ENCODE measurements at places on chromosomes 4 and X.

DNA sequence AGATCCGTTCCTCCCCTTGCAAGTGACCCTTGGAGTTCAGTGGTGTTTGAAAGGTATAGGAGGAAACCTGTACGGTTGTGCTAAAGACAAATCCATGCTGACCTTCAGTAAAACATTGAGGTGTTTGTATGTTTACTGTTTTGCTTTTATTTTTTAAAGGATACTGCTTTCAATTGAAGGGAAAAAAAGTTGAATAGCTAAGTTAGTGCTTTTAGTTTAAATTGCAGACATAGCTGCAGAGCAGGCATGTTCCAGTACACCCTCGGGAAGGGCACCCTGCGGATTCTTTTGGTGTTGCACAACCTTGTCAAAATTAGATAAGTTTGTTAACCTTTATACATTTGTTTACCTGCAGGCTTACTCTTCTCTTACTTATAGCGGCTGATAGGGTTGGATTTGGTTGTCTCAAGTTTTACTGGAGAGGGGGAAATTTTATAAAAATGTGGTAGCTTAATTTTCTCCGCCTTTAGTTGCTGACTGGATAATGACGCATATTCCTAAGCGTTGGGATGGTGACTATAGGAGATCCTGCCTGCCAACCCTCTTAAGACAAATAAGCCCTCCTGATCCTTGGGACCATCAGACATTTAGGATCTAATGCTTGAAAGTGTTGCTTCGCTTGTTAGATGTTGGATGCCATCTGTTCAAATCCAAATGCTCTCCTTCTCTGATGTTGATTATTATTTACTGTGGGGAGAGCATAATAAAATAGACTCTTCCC is 2.0 kb downstream of the RAPGEF2 start:
- DNase-seq = no peak

- no peak for DNase-seq
Measured at GRCh38 chrX:75483933-75484332, 38.9 kb downstream of the ZDHHC15 start.

GRCh38 chrX:1212532-1212931 is at the start of gene CRLF2:
Gene CRLF2 (minus strand): TSS chrX:1212649. CDS start chrX:1212634, 15 bp downstream.
- DNase-seq = no peak

GRCh38 chrX:115297189-115297588 is 7.7 kb downstream of the LUZP4 start:
- DNase-seq = no peak

DNA sequence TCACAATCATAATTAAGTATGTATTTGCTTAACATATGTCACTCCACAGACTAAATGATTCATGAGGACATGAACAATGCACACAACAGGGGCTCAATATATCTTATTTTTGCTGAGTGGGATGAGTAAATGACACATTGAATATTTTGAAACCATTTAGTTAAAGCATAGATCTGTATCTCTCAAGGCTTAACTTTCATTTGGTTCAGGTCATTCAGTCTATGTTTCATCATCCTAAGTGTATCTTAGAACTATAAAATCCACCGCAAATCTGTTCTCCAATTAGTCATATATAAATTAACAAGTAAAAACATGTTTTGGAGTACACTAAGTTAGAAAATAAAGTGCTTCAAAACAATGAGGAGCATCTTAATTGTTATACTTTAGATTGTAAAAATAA is 45.8 kb downstream of the AREG start:
- DNase-seq = no peak

DNA sequence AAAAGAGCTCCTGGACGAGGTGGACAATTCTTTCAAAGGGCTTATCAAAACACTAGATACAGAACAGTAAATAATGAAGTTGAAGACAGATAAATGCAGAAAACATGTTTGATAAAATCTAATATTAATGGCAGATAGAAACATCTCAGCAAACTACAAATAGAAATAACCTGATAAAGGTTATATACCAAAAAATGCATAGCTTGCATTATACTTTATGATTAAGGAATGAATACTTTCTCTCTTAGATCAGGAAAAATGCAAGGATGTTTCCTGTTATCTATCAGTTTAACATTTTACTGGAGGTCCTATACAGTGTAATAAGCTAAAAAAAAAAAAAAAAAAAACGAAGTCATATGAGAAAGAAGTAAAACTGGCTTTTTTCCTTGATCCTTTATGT is 304.5 kb upstream of the CXorf51A start:
- no peak for DNase-seq

DNA sequence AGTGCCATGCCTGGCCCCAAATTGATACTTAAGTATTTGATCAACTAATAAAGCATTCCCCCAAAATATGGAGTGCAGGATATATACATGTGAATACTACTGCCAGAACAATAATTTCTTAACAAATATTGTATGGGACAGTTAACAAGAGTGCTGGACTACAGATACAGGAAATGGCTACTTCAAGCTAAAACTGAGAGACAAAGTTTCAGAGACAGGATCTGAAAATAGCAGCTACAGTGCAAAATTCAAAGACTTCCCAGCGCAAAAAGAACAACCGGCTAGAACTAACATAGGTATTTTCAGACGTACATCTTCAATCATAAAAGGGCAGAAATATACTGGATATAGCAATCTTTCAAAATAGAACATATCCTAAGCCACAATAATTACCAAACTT is 6.3 kb downstream of the ATRX start:
- no peak for DNase-seq

GRCh38 chrX:73214426-73215094 is at the start of gene NAP1L2:
Gene NAP1L2 (minus strand): TSS chrX:73214851. CDS start chrX:73214492, 359 bp downstream.
- DNase-seq = peak; percentile 27

DNA sequence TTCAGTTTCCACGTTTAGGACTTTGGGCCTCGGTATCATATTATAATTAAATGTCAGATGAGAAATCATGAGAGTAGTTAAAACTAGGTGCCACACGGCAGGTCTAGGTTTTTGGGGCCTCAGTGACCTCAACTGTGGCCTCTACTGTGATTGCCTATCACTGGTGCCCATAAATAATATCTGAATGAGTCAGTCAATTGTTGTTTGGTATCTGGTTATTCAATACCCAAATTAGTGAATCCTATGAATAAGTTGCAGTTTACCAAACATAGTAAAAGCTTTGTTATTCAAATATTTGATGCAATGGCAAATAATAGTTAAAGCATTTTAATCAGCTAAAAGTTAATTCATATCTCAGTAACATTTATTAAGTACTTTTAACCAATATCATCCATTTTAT is 188.8 kb downstream of the PPP3CA start:
- no peak for DNase-seq

DNA sequence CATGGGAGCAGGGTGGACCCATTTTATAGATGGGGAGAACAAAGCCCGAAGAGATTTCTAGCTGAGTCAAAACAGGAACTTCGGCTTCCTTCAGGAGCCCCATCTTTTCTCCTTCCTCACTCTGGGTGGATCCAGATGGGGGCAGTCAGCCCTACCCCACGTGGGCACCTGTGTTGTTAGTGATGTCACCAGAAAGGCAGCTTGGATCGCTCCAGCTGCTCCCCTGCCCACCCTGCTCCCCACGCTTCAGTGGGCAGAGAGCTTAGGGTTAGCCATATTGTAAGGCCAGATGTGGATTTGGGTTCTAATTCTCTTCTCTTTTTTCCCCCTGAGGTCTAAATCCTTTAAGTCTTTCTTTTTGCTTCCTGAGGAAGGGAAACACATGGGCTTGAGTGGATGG is 132.3 kb upstream of the PJA1 start:
- no peak for DNase-seq

DNA sequence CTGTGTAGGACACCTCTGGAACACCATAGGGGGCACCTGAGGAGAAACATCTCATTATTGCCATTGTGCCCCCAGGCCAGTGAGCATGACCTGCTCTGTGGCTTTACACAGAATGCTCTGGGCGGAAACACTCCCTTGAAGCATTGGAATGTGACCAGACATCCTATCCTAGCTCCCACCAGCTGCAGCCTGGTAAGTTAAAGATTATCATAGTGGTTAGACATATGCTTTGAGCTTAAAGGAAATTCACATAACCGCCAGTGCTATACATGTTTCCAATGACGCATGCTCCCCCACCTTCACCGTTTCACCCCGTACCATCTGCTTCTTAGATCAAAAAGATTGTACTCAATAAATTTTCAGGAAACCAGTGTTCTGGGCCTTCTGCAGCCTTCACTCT is 217.7 kb upstream of the CENPE start:
- DNase-seq = no peak

DNA sequence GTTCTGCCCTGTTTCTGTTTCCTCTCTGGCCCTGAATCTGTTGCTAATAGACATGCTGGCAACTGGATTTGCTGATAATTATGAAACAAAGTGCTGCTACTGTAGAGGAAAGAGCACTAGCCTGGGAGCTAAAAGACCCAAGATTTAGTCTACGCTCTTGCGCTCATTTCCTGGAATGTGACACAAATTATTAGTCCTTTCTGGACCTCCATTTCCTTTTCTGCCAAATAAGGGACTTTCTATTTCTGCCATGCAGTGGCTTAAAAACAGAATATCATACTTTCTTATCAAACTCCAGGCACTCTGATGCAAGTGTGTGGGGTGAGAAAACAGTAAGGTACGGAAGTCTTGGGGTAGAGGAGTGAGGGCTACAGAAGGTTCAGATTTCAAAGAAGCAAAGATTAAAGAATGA is 48.3 kb upstream of the GPR174 start:
- no peak for DNase-seq

DNA sequence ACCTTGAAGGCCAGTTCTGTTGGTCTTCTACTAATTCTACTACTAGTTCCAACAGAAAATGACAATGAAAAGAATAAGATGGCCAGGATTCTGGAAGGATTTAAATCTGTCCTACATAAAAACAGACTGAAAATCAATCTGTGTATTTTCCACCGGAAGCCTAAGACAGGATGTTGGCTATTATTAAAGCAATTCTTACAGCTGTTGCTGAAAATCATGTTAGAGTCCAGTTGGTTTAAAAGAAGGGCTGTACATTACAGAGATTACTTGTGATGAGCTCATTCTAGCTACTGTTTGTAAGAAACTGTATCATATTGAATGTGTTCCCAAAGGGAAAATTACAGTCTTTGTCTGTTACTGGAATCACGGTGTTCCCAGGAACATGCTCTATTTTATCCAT is 54.8 kb upstream of the MAGEB16 start:
- DNase-seq = no peak

- DNase-seq = no peak
Measured at GRCh38 chr4:22473268-22473667, 42.6 kb downstream of the ADGRA3 start.

DNA sequence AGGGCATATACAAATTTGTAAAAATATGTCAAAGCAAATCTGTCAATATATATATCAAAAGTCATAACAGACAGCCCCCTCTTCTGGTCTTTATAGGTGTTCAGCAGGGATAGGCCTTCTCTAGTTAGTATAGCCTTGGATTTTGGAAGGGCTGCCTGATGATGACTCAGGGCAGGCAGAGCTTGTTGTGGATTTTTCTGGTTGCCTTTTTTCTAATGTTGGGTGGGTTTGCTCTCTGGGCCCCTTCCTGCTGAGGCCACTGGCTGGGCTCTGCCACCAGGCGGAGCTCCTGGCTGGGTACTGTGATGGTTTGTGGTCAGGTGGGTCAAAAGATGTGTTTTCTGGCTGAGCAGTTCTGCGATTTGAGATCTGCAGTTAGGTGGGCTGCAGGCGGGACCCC is 294.2 kb downstream of the GRIA2 start:
- DNase-seq = no peak

GRCh38 chr4:78612398-78613178 is 61.0 kb downstream of the ANXA3 start:
- no peak for DNase-seq

DNA sequence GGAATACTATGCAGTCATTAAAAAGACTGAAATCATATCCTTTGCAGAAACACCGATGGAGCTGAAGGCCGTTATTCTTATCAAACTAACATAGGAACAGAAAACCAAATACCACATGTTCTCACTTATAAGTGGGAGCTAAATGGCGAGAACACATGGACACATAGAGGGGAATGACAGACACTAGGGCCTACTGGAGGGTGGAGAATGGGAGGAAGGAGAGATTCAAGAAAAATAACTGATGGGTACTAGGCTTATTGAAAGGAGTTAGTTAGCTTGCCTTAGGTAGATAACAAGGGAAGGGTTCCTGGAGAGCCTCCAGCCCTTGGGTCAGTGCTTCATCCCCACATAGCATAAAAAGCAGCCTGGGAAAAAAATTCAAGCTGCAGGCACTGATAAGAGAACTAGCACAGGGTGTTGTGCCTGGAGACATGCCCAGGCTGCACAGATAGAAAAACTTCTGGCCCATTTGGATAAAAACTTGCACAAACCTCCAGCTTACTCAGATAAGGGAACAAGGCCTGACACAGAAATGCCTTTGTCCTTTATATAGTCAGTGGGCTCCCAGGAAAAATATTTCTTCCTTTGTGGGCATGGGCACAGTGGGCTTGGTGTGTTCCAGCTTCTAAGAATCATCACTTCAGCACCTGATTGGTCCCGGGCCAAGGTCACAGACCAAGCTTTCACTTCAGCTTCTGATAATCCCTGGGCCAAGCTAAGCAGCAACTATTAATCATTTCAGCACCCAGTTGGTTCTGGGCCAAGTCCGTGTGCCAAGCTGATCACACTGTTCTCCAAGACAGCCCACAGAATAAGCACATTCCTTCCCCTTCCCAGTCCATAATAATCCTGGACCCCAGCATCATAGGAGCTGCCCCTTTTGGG is 23.1 kb upstream of the PWWP3B start:
- no peak for DNase-seq

GRCh38 chrX:47649781-47650163 is 591 bp downstream of the ELK1 start:
- no peak for DNase-seq

GRCh38 chr4:52037689-52038102 is 403 bp downstream of the SGCB start:
- no peak for DNase-seq

- DNase-seq = no peak
Measured at GRCh38 chrX:42739741-42740140, 38.2 kb downstream of the PPP1R2C start.

- DNase-seq = no peak
Measured at GRCh38 chr4:87120411-87121162, 99.8 kb downstream of the KLHL8 start.

DNA sequence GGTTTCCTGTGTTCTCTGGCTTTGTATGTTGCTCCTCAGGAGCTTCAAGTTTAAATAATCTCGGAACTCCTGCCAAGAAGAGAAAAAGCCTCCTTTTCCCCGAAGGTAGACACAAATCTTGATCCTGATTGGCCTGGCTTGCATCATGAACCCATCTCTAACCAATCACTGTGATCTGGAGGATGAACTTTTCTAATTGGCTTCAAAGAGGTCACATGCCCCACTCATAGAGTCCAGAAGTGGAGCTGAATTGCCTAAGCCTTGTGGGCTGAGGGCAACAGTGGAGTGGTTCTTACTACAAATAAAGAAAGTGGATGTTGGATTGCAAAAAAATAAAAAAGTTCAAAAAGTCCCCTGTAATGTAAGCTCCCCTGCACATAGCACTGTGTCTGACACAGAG is 245.9 kb downstream of the MID1IP1 start:
- no peak for DNase-seq

- no peak for DNase-seq
Measured at GRCh38 chr4:127574643-127575042, 58.1 kb upstream of the INTU start.

- DNase-seq = no peak
Measured at GRCh38 chrX:46374371-46374770, 170.8 kb downstream of the ZNF674 start.

- no peak for DNase-seq
Measured at GRCh38 chr4:25972984-25973745, 59.1 kb downstream of the SMIM20 start.

Measured in stimulated activated CD4-positive, alpha-beta T cell treated with anti-CD3 and anti-CD28 coated beads, Interleukin-4, amount 100 ng/mL, for 1 hour (primary cell).